ENCODE measurements at places on chromosomes 4 and X.

DNA sequence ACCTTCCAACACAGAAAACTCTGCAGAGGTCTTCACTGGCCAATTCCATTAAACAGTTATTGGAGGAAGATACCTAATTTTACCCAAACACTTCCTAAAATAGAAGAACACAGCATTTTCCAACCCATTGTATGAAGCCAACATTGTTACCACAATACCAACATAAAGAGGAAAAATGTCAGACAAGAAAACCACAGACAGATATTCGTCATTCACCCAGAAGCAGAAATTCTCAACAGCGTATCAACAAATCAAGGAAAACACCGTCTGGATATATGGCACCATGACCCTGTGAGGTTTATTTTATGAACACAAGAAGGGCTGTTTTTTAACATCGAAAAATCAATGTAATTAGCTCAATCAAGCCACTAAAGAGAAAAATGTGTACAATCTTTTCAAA is 255.6 kb downstream of the ASMT start:
- no peak for DNase-seq

DNA sequence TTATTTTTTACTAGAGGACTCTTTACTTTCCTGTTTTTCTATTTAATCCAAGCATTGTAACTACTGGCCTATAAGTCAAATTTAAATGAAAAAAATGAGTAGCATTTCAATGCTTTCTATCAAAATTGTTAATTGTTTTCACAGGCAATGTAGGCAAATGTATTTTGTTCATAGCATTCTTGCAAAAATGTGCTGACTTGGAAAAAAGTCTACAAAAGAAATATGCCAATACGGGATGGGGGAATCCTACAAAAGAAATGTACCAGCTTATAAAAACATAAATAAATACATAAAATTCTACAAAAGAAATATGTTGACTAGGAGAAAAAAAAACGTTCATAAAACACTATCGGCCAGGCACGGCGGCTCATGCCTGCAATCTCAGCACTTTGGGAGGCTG is 14.9 kb upstream of the S100G start:
- no peak for DNase-seq

DNA sequence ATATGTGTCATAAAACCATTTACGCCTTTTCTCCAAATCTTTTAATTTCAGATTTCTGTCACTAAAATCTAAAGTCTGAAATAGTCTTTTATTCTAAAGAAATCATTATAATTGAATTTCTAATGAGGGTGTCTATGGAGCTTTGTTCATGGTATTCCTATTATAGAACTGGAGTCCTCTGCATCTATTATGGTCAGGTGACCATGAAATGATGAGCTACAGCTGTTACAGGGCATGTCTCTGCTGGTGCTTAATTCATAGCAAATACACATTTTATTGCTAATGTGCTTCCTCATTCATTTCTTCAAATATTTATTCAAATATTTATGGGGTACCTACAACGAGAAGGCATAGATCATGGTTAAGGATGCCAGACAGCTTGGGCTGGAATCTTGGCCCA is 126.1 kb downstream of the NAA11 start:
- no peak for DNase-seq

DNA sequence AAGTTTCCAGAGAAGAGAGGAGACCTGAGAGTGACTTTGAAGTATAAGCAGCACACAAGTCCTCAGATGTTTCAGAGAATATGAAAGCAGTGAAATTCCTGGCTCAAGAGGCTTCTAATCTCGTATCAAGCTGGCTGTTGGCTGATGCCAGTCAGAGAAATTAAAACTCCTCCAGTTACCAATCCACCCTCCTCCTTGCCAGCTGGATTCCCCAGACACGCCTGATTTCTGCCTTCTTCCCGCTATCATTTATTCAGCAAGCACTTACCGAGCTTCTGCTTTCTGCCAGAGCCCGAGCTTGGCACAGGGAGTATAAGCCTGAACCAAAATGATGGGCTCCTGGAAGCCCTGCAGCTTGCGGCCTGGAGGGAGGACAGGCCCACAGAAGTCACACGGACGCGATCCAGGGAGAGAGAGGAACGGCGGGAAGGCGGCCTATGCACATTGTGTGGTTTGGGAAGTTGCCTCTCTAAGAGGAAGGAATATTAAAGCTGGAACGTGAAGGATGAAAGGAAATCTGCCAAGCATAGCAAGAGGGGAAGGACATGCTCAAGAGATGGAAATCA is 102.4 kb upstream of the TBL1X start:
- DNase-seq: peak; percentile 24

- no peak for DNase-seq
These were observed 112.2 kb downstream of the DHX15 start for GRCh38 chr4:24472161-24472510.

- DNase-seq: no peak
These were observed 261.8 kb upstream of the EDNRA start for GRCh38 chr4:147219145-147219544.

GRCh38 chr4:61507091-61507490 is 307.0 kb downstream of the ADGRL3 start:
- DNase-seq: no peak

DNA sequence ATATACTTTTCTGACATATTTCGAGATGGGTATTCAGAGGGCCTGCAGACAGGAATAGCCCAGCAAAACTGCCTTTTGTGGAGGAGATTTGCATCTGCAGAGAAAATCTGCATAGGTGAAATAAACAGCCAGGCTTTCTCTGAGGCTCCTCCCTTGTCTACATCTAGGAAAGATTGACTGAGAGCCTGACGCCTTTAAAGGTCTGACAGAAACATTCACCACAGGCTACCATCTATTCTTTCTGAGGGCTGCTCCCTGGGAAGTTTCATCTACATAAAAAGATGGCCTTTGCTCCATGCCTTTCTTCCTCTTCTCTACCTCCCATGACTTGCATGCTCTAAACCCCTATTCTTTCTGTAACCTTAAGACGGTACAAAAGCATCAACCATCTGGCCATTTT is 55.0 kb upstream of the AP1S2 start:
- no peak for DNase-seq

GRCh38 chr4:101279377-101279871 is 67.9 kb downstream of the PPP3CA start:
- DNase-seq: peak; percentile 100

- no peak for DNase-seq
These were observed 12.4 kb downstream of the DCAF8L1 start for GRCh38 chrX:27968878-27969277.

GRCh38 chrX:136397001-136397400 is 90.7 kb upstream of the BRS3 start:
- no peak for DNase-seq

DNA sequence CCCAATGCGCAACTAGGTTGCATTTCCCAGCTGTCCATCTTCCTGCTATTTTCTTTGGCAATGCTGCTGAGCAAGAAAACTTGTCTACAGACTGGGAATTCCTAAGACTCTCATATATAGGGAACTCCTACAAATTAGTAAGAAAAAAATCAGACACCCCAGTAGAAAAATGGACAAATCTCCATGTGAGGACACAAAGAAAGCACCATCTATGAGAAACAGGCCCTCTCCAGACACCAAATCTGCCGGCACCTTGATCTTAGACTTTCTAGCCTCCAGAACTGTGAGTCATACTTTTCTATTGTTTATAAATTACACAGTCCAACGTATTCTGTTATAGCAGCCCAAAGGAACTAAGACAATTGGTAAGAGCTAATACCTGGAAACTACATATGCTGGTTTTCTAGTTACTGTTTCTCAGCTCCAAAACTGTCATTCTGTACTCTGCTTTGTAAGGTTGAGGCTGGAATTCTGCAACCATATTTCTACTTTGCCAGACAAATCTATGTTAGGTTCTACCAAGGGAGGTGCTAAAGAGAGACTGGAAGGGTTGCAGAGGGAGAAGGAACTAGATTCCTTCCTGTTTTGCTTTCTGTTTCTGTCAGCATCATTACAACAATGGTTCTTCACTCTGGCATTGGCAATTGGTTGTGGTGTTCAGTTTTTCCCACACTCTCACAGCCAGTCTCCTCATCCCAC is 35.7 kb upstream of the FAM241A start:
- DNase-seq: peak; percentile 81

DNA sequence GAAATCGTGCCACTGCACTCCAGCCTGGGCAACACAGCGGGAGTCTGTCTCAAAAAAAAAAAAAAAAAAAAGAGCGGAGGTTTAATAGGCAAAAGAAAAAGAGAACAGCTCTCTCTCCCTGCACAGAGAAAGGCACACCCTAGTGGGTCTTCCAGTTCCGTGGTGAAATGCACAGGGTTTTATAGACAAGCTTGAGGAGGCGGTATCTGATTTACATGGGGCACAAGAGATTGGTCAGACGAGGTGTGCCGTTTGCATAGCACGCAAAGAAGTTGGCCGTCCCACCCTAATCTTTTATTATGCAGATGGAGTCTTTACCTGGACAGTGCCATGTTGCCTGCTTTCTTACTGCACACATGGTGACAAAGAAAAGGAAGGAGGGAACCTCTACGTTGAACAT is 33.5 kb upstream of the REST start:
- DNase-seq: no peak

DNA sequence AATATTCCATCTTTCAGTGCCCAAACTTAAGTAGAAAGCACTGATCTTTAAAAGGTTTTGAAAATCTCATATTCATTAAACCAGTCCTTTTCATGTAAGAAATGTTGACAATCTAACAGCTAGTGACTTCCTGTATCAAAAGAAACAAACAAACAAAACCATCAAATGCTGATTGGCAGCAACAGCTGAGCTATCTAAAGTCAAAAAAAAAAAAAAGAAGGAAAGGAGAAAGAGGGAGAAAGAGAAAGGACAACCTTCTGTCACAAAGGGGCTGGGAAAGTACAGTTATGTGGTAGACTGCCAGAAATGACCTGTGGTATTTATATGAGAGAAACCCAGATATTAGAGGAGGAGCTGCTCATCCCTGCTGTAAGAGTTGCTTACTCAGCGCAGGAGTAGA is 614.6 kb upstream of the SMIM31 start:
- DNase-seq: no peak

DNA sequence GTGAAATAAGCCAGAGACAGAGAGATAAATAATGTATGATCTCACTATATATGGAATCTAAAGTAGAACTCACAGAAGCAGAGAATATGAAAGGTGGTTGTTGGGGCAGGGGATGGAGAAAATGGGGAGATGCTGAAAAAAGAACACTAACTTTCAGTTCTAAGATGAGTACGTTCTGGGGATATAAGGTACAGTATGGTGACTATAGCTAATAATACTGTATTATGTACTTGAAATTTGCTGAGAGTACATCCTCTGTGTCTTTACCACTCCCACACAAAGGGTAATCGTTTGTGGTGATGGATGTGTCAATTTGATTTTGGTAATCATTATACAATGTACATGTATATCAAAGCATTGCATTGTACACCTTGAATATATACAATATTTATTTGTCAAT is 6.6 kb downstream of the FBXL5 start:
- no peak for DNase-seq

DNA sequence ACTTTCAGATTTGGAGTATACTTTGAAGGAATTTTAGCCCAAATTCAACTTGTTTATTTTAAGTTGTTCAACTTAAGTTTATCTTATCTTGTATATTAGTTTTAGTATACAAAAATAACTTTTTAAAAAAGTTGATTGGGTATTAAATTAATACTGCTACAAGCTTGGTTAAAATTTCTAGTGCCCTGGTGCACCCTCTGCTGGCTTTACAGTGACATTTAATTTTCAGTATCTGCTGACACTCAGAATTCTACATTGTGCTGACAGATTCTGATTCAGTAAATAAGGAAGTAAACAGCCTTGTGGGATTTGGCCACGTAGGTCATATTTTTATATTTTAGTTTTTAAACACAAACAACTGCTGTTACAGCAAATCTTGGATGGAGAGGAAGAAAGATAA is 2.9 kb downstream of the EDA start:
- peak; percentile 4 for DNase-seq

DNA sequence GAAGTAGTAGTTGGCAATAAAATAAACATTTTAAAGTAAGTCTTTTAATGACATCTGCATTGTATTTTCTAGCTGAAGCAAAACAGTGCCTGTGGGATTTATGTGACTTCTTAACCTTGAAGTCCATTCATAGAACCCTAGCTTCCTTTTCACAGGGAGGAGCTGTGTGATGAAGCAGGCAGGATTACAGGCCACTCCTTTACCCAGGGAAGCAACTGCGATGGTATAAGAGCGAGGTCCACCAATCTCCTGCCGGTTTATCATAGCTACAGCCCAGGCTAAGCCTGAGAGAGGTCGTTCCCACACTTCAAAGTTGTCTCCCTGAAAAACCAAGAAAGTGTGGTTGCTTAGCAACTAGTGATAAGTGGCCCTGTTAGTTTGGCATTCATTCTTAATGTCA is 7.0 kb downstream of the RPL36A start:
- DNase-seq: no peak

DNA sequence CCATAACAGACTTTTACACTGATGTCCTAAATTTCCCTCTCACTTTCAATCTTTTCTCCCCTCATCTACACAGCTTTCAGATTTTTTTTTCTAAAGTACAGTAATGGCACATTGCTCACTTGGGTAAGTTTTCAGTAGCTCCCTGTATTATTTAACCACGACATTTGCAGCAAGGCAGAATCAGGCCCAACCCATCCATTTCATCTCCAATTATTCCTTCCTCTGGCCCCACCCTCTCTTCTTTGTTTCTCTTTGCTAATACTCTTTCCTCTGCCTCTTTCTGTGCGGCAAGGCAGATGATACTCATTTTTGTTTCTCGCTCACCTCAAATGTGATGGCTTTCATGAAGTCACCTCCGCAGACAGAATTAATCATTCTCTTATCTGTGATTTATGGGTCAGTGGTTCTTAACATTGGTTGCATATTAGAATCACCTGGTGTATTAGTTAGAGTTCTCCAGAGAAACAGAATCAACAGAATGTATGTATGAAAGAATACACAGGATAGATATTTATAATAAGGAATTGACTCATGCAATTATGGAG is 43.4 kb upstream of the GATB start:
- no peak for DNase-seq

- DNase-seq: no peak
These were observed 17.8 kb downstream of the SCFD2 start for GRCh38 chr4:53348046-53348445.

DNA sequence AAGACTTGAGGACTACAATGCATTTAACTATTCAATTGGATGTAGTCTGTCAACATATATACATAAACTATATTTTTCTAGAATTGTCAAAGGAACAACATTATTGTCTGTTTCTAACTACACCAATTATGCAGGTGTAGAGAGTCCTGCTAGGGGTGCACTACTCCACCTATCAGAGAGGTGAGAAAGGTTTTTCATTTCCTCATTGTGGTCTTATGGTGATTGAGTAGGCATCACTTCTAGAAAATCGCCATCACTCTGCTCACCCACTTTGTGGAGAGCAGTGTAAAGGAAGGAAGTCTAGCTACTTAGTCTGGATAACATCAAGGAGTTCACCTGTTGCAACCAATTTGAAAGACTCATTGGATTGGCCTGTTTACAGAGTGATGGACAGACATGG is 4.4 kb upstream of the ADH1C start:
- no peak for DNase-seq

- no peak for DNase-seq
These were observed 52.5 kb upstream of the TTC29 start for GRCh38 chr4:146998157-146998556.
